ENCODE measurements at places on chromosomes 7 and 10.
A peak's percentile ranks its signal among the peaks of the same experiment; 100 is the strongest.

DNA sequence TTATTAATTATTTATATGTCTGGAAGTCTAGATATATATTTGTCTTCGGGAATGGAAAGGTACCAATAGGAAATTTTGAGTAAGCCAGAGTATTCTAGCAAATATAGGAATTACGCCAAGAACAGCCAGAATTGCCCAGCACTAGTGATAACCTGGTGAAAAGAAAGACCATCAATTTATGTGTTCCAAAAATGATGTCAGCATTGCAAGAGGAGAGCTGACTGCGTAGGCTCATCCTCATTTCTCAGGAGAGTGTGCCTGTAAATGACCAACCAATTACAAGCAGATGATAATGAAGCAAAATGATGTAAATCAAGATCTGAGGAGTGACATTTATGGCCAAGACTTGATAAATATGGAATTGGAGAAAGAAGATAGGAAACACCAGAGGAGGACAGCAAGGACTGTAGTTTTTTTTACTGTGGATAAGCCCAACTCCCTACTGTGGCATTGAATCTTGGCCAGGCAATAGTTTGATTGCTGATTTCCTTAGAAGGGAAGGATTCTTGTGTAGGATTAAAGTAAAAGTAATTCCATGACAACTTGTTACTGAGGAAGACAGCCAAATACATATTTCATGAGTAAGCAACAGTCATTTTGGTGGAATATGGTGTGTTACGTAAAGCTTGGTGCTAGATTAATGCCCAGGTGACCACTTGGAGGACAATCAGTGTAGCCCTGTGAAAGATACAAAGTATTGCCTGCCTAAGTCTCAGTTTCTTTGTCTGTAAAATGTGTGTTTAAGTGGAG, 590.8 kb downstream of the AUTS2 start:
- DNase-seq = no peak

DNA sequence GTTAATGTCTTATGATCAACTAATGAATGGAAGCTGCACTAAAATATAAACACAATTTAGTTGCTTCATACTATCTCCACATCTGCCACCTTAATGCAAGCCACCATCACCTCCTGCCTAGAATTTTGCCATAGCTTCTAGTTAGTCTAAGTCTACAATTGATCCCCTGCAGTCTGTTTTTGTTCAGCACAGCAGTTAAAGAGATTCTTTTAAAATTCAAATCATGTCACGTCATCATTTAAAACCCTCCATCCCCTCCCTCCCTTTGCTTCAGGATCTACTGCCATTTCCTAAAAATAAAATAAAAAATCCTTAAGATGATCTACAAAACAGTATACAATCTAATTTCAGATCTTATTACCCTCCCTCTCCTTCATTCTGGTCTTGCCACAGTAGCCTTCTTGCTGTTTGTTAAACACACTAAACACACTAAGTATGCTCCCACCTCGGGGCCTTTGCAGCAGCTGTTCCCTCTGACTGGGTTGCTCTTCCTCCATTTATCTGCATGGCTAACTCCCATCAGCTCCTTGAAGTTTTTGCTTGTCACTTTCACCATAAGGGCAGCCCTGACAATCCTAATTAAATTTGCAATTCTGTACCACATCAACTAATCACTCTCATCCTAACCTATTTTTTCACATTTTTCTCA, 97.0 kb upstream of the FOXP2 start:
- no peak for DNase-seq

- no peak for DNase-seq
These were observed 75.9 kb downstream of the GLI3 start for GRCh38 chr7:42161110-42161509.

DNA sequence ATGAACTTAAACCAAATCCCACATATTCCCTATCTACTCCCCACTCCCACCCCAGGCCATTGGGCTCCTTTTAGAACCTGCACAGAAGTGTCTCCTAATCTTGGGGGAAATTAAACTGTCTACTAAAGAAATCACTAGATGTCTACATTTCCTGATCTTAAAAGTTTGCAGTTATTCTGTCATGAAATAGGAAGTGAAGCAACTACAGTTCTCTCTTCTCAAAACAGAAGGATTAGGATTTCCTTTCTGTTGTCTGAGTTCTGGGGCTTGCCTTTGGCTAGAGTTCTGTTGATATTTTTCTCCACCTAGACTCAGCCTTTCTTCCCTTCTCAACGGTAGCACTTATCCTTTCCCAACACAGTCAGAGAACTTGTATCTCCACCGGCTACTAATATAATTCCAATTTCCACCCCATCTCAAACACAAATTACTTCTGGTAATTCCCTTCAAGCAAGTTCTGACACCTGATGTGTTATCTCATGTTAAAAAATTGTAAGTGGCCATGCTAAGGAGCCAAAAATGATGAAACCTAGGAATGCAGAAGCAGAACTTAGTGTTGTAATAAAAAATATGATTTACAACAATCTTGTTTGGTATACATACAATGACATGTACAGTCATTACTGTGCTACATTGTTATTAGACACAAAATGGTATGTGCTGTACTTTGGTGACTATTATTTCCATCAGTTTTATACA, 12.1 kb downstream of the OR9A4 start:
- no peak for DNase-seq

DNA sequence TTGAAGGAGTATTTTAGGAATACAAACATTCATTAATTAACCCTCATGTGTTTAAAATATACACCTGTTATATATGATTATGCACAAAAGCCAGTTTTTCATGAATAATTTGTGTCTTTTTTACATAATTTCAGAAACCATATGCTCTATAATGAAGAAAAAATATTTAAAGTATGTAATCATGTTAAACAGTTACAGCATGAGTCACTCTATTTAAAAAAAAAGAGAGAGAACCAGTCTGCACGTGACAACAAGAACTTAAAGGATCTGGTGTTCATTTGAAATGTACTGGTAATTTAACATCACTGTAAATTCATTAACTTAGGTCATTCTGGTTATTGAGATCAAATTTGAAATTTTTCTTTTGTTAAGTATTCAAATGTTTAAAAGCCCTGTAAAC, 228.5 kb downstream of the CACNB2 start:
- no peak for DNase-seq

DNA sequence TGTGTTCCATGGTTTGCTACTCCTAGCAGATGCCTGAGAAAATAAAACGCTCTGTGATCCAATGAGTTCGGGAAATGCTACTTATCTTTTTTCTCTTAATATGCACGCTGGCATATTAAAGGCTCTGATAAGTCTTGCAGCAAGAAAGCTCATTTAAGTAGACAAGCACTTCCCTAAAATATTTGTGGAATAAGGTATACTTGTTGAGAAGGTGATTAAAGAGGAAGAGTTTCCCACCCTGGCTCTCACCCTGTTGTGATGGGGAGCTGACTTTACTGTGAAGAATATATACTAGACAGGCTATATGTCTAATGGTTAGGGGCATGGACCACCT, 279.4 kb downstream of the RPS24 start:
- DNase-seq = no peak

- no peak for DNase-seq
These were observed 6.2 kb downstream of the CALHM2 start for GRCh38 chr10:103445767-103446567.

- no peak for DNase-seq
These were observed 22.1 kb upstream of the FBXW4 start for GRCh38 chr10:101716891-101717659.

GRCh38 chr10:47326927-47327330, 4.7 kb downstream of the GDF2 start:
- no peak for DNase-seq

DNA sequence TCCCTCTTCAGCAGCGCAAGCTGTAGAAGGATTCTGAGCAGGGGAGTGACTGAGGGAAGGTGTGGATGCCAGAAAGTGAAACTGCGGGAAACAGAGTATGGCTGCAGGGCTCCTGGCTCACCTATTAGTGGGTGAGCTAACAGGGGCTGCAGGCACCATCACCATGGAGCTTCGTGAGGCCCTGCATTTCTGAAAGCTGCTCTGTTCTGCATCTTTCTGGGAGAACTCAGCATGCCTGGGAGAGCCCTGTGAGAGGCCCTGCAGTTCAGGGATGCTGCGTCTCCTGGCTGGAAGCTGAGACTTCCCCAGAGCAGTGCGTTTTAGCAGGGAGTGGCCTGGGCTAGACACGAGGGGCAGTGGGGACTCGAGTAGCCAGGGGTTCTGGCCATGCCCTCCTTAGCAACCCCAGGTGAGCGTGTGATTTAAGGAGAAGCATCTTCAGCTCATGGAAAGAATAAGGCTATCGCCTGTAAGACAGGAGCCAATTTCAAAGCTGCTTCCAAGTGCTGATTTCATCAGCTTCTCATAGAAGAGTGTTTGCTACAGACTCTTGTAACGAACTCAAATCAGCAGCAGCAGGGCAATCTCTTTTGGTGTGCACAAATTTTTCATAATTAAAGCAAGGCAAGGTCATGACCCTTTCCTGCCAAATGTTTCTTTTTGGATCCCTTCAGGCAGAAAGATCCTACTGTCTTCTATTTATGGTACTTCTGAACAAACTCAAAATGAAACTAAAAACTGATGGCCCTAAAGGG, 293.6 kb upstream of the ZNF32 start:
- DNase-seq = peak; percentile 40

DNA sequence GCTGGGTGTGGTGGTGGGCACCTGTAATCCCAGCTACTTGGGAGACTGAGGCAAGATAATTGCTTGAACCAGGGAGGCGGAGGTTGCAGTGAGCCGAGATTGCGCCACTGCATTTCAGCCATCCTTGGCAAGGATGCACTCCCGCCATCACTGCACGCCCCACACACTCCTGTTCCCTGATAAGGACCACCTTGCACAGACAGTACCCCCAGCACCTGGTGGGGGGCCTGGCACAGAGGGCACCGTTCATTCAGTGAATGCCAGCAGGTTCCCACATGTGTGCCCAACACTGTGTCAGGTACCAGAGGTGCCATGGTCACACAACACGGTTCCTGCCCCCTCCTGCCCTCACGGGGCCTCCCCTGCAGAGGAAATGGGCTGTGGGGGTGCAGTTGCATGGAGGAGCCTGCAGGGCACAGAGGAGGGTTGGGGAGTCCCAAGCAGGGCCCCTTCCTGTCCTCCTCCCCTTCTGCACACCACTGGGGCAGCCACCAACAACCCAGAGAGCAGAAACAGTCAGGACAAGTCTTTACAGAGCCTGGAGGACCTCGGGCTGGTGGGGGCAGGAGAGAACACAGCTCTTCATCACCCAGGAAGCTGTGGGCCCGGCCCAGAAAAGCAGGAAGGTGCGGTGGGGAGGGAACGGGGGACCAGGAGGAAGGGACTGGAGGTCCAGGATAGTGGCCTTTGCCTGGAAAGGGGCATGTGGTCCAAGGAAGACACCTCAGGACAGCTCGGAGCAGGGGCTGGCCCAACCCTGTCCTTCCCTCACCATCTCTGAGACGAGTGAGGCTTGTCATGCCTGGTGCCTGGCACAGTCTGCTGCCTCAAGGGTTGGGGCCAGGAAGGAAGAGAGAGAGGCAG, 7.1 kb downstream of the CRYGN start:
- peak; percentile 58 for DNase-seq

- DNase-seq = peak; percentile 76
These were observed 186.8 kb downstream of the USP6NL start for GRCh38 chr10:11424456-11425295.

- no peak for DNase-seq
These were observed 286.9 kb upstream of the DKK1 start for GRCh38 chr10:52027055-52027705.

DNA sequence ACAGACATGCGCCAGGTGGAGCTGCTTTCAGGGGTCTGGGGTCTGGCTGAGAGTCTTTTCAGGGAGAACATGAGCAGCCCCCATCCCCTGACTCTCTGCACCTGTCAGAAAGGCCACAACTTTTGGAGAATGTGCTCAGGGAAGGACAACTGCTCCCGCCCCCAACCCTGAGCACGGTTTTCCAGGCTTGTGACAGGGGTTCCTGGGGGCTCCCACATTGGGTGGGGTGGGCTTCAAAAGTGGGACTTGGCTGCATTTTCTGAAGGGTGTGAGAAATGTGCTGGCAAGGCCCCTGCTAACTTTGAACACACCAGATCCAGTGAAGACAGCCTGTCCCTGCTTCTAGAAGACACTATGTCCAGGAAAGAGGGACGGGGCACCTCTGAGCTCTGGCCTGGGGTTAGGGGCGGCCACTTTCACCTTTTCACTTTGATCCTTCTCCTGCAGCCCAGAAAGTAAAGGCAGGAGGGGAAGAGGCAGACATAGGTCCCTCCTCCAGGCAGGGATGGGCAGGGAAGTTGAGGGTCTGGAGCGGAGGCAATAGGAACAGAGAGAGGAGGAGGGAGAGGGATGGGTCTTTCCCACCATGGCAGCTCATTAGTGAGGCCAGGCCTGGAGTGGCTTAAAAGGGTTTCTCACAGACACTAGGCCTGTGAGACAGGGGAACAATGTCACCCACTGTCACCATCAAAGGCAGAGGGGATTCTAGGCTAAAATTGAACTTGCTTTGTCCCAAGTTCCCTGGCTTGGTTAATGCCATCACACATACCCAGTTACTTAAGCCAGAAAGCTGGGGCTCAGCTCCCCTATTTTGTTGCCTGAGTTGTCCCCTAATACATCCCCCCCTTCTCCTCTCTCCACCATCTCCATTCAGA, 1.5 kb downstream of the KCP start:
- DNase-seq = peak; percentile 46

DNA sequence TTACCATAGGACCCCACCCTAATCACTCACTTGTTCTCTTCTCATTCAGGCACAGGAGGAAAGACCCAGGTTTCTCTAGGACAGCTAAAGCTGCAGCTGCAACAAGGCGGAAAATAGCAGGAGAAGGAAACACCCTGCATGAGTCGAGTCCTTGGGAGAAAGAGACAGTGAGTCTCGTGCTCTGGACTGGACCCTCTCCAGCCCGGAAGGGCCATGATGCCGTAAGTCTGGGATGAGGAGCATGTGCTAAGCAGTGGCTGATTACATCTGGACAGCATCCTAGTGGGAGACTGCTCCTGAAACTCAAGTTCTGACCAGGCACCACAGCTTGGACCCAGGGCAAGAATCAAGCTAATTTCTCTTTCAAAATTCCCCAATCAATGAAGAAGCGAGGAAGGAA, 39.4 kb downstream of the FBXW4 start:
- DNase-seq = no peak

DNA sequence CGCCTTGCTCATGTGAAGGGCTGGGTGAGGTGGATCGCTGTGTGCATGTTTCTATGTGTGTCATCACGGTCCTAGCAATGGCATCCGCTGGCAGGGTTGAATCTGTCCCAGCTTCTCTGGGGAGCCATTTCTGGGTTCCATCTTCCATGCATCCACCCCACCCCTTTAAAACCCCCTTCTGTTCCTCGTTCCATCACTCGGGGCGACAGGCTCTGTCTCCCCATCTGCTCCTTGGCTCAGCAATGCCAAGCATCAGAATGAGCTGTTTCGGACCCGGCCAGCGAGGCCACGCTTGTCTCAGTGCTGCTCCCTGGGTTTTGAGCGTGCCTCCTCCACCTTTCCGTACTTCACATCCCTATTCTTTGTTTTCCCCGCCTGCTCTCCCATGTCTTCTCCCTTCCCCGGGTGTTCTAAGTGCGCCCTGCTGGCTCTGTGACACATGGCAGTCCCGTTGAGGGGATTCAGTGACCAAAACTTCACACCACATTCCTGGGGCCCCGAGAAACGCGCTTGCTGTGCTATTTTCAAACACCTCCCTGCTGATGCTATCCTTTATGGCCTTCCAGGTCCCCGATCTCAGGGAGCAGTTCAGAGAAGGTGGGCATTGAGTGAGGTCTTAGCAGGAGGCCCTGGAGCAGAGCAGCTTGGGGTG, 554.1 kb upstream of the FOXK1 start:
- peak; percentile 34 for DNase-seq

GRCh38 chr7:113086431-113086888, at the start of gene GPR85:
GPR85 (minus strand) TSS chr7:113086827; CDS start chr7:113084721, 2,106 bp downstream.
- DNase-seq = peak; percentile 81

- DNase-seq = no peak
These were observed 83.8 kb downstream of the DLG5 start for GRCh38 chr10:77842652-77843212.
